ENCODE measurements at places on chromosomes 1 and 21.

DNA sequence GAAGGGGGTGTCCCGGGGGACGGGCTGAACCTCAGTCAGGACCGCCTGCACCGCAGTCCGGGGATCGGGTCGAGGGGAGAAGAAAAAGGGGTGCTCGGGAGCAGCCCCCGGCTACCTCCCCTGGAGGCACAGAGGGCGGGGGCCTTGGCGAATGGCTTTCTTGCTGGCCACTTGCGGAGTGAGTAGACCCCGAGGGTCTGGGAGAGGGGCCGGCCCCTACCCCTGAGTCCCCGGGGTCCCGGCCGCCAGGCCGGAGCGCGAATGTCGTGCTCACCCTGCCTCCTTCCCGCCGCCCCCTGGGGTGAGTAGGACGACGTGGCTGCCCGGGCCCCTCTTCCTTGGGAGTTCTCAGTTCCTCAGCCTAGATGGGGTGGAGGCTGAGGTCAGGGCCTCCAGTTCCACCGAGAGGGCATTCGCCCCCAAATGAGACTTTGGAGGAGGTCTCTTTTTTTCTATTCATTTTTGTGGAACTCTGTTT lies 113.0 kb downstream of the OSBPL9 start:
- peak; percentile 39 for DNase-seq

GRCh38 chr1:28341591-28341990 lies 12.8 kb downstream of the MED18 start:
- peak; percentile 28 for DNase-seq

DNA sequence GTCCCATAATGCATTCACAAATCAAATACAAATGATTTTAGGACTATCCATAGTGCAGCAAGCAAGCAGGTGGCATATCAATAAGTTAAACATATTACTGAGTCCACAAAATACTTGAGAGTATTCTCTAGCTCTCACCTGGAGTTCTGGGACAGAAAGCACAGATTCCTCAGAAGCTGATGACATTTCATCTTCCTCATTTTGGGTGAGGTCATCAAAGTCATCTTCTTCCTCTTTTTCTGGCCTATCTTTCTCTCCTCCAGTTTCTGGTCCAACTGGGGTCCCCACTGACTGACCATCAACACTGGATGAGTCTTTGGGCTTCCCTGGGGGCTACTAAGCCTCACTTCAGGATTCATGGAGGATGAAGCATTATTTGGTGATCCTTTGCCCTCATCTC lies 38.9 kb downstream of the YY1AP1 start:
- DNase-seq: no peak

DNA sequence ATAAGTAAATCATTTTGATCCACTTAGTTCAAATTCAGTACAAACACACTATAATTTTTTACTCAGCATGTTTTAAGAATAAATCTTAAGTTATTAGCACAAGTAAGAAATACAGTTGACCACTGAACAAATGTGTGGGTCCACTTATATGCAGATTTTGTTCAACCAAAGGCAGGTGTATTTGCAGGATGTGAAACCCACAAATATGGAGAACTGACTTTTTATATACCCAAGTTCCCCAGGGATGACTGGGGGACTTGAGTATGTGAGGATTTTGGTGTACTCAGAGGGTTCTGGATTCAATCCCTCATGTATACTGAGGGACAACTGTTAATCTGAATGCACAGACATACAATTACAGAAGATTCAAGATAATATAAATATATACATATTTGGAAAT lies 25.7 kb upstream of the ERICH3 start:
- DNase-seq: no peak

DNA sequence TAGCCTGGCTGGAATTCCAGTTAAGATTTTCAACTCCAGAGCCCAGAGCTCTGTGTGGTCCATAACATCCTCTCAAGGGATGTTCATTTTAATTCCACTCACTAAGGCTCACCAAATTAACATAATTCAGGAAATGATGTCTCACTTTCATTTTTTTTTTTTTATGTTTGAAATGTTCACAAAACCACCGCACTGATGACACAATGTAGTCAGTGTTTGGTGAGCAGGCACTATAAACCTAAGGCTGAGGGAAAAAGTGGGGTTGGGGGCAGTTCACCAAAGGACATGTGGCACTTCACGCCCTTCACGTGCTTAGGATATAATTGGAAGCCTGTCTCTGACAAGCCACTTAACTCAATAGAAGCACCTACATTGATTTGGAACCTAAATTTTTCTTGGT lies 177.3 kb upstream of the CAMK1G start:
- peak; percentile 45 for DNase-seq

GRCh38 chr1:198416296-198416695 lies 124.2 kb downstream of the ATP6V1G3 start:
- peak; percentile 43 for DNase-seq

GRCh38 chr1:115114308-115114707 lies 25.0 kb upstream of the TSPAN2 start:
- peak; percentile 59 for DNase-seq

DNA sequence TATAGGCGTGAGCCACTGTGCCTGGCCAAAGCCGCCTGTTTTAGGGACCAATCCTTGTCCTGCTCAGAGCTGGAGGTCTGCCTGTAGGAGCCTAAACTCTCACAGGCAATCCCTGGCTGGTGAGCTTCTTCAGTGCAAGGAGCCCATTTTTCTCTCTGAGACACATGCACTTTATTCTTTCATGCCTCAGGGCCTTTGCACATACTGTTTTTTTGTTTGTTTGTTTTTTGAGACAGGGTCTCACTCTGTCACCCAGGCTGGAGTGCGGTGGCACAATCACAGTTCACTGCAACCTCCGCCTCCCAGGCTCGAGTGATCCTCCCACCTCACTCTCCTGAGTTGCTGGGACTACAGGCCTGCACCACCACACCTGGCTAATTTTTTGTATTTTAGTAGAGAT lies 21.6 kb upstream of the PINK1 start:
- DNase-seq: no peak

DNA sequence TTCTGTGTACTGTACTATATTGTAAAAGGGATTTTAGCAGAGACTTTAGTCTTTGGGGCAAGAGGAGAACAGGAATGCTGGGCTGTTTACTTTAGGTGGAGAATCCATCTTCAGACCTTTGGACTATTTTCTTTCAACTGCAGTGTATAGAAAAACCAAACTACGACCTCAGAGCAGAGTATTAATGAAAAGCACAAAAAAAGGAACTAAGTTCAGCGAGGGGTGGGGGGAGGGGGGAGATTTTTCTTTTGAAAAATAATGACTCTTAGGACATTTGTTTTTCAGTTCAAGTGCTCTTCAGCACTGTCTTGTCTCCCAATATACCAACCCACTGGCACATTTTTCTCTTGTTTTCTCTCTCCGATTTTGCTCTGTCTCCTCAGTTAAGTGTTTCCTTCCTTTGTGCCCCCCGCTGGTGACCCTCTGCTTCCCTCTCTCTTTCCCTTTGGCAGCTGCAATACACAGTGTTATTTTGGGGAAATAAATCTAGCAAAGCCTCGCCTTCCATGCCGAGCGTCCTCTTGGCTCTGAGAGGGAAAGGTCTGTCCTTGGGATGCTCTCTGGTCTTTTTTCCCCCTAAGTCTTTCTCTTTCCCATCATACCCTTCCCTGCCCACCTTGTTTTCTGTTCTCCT lies 44.8 kb downstream of the ACP6 start:
- DNase-seq: no peak

DNA sequence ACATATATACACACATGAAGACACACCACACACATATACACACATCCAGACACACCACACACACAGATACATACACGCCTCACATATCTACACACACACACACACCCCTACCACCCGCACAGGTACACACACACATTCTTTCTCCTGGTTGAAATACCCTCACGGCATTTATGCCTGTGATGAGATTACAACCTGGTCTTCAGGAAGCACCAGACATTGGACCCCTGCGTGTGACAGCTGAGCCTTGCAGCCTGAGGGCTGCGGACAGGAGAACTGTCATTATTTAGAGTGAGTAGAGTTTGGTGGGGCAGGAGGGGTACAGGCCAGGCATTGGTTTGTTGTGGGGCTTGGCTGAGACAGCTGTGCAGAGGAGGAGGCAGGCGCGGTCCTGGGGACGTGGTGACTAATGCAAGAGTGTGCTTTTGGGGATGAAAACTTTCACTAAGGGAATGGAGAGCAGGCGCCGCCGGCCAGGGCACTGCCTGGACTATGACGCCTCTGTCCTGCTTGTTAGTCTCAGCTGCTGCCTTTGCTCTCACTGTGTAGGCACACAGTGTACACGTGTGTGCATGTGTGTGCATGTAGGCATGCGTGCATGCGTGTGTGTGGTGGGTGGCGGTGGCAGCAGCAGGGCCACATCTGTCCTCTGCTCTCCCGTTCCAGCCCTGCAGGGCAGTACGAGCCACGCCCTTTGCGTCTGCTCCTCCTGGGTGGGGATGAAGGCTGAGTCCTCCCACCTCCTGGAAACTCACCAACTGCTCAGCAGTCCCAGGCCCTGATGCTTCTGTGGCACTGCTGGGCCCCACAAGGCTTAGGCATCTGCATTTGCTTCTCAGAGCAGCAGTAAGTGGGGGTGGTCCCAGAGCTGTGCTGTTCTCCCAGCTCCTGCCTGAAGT lies 57.6 kb downstream of the SPSB1 start:
- peak; percentile 93 for DNase-seq

- DNase-seq: no peak
Observed at GRCh38 chr1:64842224-64842623, 97.3 kb downstream of the RAVER2 start.

DNA sequence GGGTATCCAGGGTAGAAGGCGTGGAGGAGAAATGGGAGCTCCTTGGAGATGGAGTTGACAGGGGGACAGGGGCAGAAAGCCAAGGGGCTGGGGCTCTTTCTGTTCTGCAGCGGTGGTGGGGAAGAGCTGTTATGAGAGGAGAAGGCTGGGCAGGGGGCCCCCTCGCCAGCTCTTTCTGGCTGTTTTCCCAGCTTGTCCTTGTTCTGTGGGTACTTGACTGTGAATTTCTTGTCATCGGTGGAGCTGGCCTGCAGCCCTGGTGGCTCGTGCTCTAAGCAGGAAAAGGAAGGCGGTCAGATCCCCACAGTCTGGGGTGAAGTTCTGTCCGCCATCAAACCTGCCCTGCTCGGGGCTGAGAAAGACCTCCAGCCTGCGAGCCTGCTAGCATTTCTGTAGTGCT lies 7.6 kb downstream of the ZNF683 start:
- no peak for DNase-seq

DNA sequence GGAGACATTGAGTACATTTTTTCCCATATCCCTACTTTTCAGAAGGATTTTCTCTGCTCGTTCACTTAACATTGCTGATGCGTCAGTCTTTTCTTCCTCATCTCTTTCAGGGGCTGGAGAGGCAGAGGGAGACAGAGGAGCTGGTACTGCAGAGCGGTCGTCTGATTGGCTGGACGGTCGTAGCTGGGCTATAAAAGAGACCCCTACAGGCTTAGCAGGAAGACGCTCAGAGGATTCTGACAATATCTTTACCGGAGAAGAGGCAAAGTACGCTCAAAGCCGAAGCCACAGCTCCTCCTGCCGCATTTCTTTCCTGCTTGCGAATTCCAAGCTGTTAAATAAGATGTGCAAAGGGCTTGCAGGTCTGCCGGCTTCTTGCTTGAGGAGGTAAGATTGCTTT lies at the start of gene RGS4:
Gene RGS4, plus strand, starts transcription at position 220 of the 400 bp plus-strand sequence. Its CDS starts 124 bp downstream, at position 344.
- peak; percentile 94 for DNase-seq

- DNase-seq: no peak
Observed at GRCh38 chr1:225541383-225541782, 111.5 kb downstream of the ENAH start.

DNA sequence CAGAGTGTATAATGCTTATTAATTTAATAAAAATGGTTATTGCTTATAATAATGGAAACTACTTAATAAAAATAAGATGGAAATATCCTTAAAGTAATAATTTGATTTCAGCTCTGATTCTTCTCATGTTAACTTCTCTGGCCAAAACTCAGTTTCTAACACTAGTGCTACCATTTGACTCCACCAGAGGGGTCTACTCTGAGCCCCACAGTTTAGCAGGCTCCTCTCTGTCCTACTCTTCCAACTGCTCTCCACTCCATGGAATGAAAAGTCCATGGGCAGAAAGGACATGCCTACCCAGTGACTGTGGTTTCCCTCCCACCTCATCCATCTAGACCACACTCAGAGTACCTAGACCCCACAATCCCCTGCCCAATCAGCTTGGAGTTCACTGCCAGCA lies 489.1 kb upstream of the CAMK1G start:
- DNase-seq: no peak

GRCh38 chr1:157103268-157103667 lies 3.7 kb upstream of the ETV3L start:
- peak; percentile 13 for DNase-seq

GRCh38 chr1:32962248-32962896 lies 2.2 kb downstream of the RNF19B start:
- DNase-seq: peak; percentile 33

GRCh38 chr1:220775240-220775853 lies 11.4 kb upstream of the MTARC1 start:
- DNase-seq: peak; percentile 39

DNA sequence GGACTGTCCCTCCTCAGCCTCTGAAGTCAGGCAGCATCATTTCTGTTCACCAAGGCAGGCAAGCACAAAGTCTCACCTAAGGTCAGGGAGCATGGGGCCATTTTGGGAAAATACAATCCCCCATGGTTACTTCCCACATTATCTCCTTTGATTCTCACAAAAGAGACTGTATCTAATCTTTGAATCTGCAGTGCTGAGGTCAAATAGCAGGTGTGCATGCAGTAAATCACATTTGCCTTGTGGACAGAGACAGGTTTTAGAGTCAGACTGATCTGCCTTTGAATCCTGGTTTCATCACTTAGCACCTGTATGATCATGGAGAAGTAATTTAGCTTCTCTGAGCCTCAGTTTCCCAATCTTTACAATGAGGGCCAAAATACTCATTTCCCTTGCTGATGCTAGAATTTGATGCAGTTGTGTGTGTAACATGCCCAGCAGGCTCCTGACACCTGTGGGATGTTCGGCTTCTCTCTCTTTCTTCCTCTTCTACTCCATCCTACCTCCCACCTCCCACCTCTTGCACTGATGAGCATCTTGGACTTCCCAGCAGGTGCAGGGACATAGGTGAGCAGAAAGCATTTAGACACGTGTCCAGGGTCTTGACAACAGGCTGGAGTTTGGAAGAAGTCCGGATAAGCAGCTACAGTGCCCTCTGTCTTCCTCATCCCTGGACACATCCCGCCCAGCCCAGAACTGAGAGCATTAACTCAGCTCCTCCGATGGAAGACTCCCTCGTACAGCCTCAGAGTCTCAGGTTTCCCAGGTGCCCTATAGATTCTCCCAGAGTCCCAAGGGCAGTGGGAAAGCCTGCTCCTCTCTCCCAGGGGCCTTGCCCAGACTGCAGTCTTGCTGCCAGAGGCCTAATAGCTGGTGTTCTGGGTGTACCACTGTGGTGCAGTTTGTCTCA lies 18.9 kb downstream of the NENF start:
- no peak for DNase-seq

All from GM23248 (cell line).